ENCODE measurements at places on chromosomes 12 and 14.

DNA sequence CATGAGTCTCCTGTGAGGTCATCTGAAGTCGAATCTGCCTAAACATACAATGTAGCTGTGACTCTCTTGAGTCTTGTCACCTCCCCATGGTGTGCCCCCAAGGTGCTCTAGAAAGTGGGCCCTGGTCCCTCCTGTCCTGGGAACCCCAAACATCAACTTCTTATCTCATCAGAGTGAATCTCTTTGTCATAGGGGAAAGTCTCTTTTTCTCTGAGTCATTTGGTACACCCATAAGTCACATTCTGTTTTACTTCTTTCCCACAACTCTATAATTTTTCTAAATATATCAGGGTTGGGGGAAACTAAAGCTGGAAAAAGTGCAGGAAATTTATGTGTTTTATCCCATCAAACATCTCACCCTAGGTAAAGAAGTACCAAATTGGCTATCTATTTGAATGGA is 12.9 kb downstream of the SDR9C7 start:
- DNase-seq = no peak

DNA sequence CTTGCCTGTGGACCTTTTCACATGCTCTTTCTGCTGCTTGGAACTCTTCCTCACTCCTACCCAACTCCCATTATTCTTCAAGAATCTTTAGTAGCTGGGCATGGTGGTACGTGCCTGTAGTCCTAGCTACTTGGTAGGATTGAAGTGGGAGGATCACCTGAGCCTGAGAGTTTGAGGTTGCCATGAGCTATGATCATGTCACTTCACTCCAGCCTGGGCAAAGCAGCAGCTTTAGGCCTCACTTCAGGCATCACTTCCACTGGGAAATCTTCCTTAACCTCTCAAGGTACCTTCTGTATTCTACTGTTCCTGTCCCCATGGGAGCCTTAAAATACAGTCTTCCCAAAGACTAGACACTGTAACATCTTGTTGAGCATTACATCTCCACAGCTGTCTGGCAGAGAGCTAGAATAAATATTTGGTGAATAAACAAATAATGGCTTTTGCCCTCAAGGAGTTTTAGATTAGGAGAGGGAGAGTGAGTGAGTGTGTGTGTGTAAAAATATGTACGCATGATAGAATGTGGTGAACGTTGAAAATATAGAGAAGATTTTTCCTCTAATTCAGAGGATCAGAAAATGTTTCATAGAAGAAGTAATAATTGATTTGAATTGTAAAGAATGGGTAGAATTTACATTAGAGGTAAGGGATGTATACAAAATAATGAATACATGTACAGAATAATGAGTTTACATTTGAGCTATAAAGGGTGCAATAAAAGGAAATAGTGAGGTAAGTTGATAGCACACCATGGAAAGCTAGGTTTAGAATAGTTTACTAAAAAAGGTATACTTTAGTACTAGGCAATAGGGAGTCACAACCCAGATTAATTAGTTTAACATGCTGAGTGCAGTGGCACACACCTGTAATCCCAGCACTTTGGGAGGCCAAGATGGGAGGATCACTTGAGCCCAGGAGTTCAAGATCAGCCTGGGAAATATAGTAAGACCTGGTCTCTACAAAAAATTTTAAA is 29.2 kb upstream of the BMAL2 start:
- DNase-seq = no peak

DNA sequence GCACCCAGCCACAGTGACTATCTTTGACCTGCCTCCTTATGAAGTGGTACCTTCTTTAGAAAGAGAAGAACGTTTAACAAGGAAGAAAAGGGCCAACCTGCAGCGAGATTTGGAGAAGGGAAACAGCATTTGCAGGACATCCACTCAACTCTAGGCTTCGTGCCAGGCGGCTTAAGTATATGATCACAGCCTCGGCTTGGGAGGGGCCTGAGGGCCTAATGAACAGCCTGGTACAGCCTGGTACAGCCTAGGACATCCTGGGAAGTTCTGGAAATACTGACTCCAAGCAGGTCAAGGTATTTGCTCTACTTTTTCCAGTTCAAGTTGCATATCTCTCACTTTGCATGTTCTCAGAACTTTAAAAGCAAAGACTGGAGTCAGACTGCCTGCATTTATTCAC is 16.1 kb downstream of the HCAR2 start:
- DNase-seq = peak; percentile 21

DNA sequence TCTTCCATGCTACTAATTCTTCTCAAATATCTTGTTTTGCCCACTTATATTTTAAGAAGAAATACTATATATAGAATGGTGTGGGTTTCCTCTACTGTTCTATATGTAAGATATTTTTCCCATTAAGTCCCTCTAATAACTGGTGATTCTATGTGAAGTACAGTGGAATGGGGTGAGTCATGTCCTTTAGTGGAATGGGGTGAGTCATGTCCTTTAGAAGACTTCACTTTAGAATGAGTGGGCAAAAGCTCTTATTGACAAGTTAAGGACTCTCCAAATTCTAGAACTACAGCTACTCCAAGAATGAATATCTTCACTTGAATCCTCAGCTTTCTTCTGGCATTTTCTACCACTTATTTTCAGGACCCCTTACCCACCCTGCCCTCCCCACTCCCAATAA is 349.9 kb downstream of the ETNK1 start:
- DNase-seq = peak; percentile 86

DNA sequence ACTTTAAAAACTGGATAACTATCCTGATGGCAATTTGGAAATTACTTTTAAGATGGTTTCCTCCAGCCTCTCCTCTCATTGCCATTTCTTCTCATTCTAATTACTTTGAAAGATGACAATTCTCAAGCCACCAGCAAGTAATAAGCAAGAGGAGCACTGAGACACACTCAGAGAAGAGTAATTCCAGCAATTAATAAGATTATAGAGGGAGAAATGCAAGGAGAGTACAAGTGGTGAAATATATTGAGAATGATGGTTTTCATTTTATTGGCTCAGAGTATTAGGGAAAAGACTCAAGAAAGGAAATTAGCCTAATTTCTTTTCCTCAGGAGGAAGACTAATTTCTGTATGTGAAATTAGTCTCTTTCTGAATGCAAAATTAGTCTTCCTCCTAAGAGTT is 20.5 kb upstream of the MSRB3 start:
- no peak for DNase-seq

- DNase-seq = no peak
Measured at GRCh38 chr14:84749191-84749955, 780.6 kb upstream of the FLRT2 start.

GRCh38 chr12:59500915-59501314 is 94.9 kb upstream of the SLC16A7 start:
- DNase-seq = no peak

DNA sequence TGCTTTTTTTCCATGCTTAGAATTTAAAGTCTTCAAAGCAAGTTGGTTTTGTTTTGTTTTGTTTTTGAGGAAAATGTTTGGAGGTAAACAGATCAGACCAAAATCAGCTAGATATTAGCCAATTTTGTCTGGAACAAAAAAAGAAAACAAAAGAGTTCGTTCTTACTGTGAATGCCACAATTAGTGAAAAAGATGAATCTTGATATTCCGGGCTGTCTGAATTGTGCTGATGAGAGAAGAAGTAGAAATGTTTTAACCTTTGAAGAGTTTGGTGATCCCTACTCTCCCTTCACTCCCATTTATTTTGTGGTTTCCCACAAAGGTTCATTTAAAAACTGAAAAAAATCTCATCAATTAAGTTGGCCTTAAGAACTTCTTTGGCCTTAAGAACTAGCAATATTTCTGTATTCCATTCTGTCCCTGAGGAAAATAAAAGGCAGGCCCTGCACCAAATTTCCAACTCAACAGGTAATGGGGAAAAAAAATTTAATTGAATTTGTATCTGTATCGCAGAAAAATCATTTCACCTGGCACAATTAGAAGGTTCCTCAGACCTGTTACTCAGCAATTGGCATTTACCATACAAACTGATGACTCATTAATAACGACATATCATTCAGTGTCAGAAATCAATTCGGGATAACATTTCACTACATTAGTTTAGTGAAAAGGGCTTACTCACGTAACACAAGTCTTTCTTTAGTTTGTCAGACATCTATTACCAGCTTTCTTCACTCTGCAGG is 562 bp upstream of the GLIPR1L2 start:
- DNase-seq = peak; percentile 7
